ENCODE measurements at places on chromosomes 16 and 17. TPM values are rescaled to one million over a fixed set of nuclear protein-coding genes. Genes with fewer than 3 reads are reported as not detected.

Gene SPSB3
- total RNA-seq, result 86.3 TPM

Gene METTL23
- 35.4 TPM for total RNA-seq

Gene KRT25
- total RNA-seq, result not detected

GRCh38 chr17:69267219-69267618, 38.6 kb upstream of the ABCA10 start:
- no peak overlapping the region for H3K4me3 ChIP-seq
- no peak for DNase-seq
- no peaks in the 10 kb centered on the region for H3K27me3 ChIP-seq
- no peak overlapping the region for H3K27ac ChIP-seq
- H3K4me1 ChIP-seq, result no peaks in the 10 kb centered on the region
- H3K36me3 ChIP-seq, result peaks cover 4% of the 10 kb centered on the region

GRCh38 chr17:68512960-68513474, 787 bp downstream of the PRKAR1A start:
- H3K4me1 ChIP-seq, result peaks cover 17% of the 10 kb centered on the region
- H3K27me3 ChIP-seq, result no peaks in the 10 kb centered on the region
- H3K27ac ChIP-seq, result peak overlapping the region; percentile 98
- DNase-seq, result no peak
- peaks cover 29% of the 10 kb centered on the region for H3K36me3 ChIP-seq

DNA sequence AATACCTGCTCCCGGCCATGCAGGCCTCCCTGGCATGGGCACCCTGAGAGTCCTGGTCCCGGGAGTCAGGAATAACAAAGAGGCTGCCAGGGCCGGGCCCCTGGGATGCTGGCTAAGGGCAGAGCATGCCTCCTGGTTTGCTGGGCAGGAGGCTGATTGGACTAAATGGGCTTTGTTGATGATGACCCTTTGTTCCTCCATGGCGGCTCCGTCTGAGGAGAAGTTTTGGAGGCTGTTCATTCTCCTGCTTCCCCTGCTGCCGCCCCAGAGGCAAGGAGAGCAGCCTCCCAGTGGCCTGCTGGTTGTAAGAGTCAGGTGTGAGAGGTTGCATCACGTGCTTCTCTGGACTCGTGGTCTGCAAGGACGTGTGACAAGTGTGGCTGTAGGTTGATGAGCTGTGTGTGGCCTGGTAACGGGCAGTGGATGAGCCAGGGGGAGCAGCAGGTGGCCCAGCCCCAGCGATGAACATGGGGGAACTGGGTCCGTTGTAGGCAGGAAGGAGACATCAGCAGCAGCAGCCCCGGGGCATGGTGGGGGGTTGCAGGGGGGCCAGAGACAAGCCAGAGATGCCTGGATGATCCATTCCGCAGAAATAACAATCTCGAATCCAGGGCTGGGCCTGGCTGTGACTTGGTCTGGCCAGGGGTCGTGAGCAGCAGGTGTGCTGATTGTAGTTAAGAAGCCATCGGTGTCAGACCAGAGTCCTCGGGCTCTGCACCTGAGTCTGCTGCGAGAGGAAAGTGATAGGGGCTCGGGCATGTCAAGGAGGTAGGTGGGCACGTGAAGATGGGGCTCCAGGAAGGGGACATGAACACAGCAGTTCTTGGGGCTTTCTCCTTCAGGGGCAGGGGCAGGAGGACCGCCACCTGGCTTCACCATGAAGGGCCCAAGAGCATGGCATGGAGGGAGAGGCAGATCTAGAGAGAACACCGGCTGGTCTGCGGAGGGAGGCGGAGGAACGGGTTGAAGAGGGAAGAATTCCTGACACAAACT, 101.4 kb downstream of the TNFRSF13B start:
- H3K4me1 ChIP-seq, result no peaks in the 10 kb centered on the region
- H3K27me3 ChIP-seq, result no peaks in the 10 kb centered on the region
- H3K4me3 ChIP-seq, result no peak overlapping the region
- no peak overlapping the region for H3K27ac ChIP-seq

GRCh38 chr17:34366010-34366409, 3.0 kb upstream of the CCL1 start:
- H3K27ac ChIP-seq, result no peak overlapping the region
- no peak for DNase-seq
- H3K4me3 ChIP-seq, result no peak overlapping the region
- no peaks in the 10 kb centered on the region for H3K36me3 ChIP-seq
- peaks cover 2% of the 10 kb centered on the region for H3K4me1 ChIP-seq

GRCh38 chr17:76146053-76146851, 5.2 kb upstream of the FOXJ1 start:
- no peaks in the 10 kb centered on the region for H3K27me3 ChIP-seq
- no peak for DNase-seq
- peaks cover 2% of the 10 kb centered on the region for H3K36me3 ChIP-seq
- peak overlapping the region; percentile 0 for H3K4me3 ChIP-seq
- peaks cover 70% of the 10 kb centered on the region for H3K4me1 ChIP-seq

DNA sequence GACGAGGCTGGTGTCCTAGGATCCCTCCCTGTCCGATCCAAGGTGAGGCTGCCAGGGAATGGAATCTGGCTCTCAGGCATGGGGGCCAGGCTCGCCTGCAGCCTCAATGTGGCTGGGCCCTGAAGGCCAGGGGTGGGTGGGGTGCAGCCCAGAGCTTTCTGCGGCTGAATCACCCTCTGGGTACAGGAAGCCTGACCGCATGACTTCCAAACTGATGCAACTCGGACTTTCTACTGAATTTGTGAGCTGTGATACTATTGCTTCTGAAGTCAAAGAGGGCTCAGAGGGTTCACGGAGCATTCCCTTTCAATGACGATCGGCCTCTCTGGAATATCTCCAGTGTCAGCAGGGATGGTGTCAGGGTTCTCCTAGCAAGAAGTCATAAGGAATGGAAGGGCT, 123.7 kb downstream of the METRNL start:
- H3K4me1 ChIP-seq, result peaks cover 56% of the 10 kb centered on the region
- no peaks in the 10 kb centered on the region for H3K36me3 ChIP-seq
- no peaks in the 10 kb centered on the region for H3K27me3 ChIP-seq
- DNase-seq, result peak; percentile 64

DNA sequence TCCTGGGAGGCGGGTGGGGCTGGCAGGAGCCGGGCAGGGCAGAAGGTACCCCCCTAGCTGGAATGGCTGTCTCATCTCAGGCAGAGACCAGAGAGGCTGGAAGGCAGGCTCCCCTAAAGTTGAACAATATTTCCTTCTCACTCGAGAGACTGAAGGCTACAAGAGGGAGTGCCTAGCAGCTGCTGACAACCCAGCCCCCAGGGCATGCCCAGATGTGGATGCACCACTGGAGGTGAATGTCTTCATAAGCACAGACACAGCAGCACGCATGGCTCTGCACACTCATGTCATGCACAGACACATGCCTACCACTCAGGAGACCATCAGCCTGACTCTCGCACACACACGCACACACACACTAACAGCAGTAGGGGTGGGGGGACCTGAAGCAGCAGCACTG, 179.0 kb downstream of the CCT6B start:
- no peaks in the 10 kb centered on the region for H3K27me3 ChIP-seq
- H3K4me1 ChIP-seq, result no peaks in the 10 kb centered on the region
- H3K36me3 ChIP-seq, result no peaks in the 10 kb centered on the region
- DNase-seq, result no peak
- H3K27ac ChIP-seq, result no peak overlapping the region
- H3K4me3 ChIP-seq, result no peak overlapping the region

DNA sequence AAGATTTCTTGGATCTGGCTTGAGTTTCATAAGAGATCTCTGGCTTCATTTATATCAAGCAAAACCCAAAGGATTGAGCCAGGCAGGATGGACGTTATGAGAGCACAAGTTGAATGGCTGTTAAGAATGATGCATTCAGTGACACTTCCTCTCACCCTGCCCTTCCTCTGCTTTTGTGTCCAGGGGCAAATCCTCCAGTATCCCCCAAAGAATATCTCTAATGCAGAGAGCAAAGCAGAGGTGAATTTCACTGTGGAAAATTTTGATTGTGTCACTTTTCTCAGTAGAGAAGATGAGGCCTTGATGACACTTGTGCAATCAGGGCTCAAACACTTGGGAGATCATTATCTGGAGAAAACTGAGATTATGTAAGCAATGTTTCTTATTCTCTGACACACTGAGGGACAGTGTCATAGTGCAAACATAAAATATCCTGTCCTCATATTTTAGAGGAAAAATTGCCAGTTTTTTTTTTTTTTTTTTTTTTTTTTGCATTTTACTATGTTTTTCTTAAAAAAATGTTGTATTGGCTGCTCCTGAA, 25.3 kb downstream of the MARCHF10 start:
- H3K4me1 ChIP-seq, result no peaks in the 10 kb centered on the region
- H3K4me3 ChIP-seq, result no peak overlapping the region
- peaks cover 3% of the 10 kb centered on the region for H3K27me3 ChIP-seq

- no peaks in the 10 kb centered on the region for H3K27me3 ChIP-seq
- H3K27ac ChIP-seq, result no peak overlapping the region
- peaks cover 4% of the 10 kb centered on the region for H3K36me3 ChIP-seq
- DNase-seq, result no peak
- no peaks in the 10 kb centered on the region for H3K4me1 ChIP-seq
- no peak overlapping the region for H3K4me3 ChIP-seq
Observed at GRCh38 chr16:8768692-8769091, 28.7 kb downstream of the TMEM186 start.

DNA sequence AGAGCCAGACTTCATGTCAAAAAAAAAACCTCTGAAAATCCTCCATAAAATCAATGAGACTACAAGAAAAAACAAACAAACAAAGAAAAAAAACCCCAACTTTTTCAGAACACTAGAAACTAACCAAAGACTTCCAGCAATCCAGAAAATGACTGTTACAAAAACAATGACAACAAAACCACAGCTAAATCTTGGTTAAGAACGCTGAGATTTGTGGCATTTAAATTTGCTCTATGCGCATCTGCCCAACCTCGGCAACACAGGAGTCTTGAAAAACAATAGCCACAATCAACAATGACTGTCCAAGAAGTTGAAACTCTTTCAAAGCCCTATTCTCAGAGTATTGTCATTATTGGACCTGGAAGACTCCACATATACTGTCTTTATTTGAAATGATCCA, 402.4 kb downstream of the ZFHX3 start:
- H3K36me3 ChIP-seq, result no peaks in the 10 kb centered on the region
- no peak for DNase-seq
- H3K4me1 ChIP-seq, result no peaks in the 10 kb centered on the region

- no peak overlapping the region for H3K4me3 ChIP-seq
- H3K27ac ChIP-seq, result no peak overlapping the region
- no peaks in the 10 kb centered on the region for H3K27me3 ChIP-seq
- no peaks in the 10 kb centered on the region for H3K36me3 ChIP-seq
- DNase-seq, result no peak
- peaks cover 6% of the 10 kb centered on the region for H3K4me1 ChIP-seq
Observed at GRCh38 chr17:3981455-3981854, 17.2 kb upstream of the ATP2A3 start.

DNA sequence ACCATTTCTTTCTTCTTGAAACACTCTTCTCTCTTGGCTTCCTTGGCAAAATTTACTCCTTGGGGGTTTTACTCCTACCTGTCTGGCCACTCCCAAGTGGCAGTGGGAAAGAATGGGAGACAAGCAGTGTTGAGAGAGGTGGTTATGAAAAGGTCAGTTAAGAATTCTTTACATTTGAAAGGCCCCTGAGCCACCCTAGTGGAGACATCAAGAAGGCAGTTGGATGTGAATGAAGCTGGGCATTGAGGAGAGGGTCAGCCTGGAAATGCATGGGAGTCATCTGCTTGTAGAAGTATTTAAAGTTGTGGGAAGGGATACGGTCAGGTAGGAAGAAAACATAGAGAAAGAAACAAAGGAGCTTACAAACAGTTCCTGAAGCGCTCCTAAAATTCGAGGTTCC, 42.3 kb upstream of the CCNF start:
- H3K36me3 ChIP-seq, result no peaks in the 10 kb centered on the region
- H3K27ac ChIP-seq, result no peak overlapping the region
- no peak overlapping the region for H3K4me3 ChIP-seq
- H3K4me1 ChIP-seq, result no peaks in the 10 kb centered on the region

- H3K4me1 ChIP-seq, result no peaks in the 10 kb centered on the region
- no peaks in the 10 kb centered on the region for H3K27me3 ChIP-seq
- no peak overlapping the region for H3K4me3 ChIP-seq
Observed at GRCh38 chr17:40032322-40033320, 17.4 kb downstream of the CSF3 start.

DNA sequence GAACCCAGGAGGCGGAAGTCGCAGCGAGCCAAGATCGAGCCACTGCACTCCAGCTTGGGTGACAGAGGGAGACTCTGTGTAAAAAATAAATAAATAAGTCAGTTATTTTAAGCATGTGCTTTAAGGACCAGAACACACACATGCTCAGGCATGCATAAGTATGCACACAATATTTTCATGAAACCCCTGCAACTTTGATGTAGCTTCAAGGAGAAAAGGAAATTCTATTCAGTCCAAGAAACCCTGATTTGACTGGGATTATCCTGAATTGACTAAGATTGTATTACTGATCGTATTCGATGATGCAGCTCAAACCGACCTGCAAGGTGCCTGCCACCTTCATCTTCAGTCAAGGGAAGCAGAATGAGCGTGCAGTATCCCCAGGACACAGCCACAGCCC, 841 bp downstream of the TEKT5 start:
- DNase-seq, result no peak
- no peak overlapping the region for H3K27ac ChIP-seq
- no peak overlapping the region for H3K4me3 ChIP-seq
- H3K4me1 ChIP-seq, result no peaks in the 10 kb centered on the region

DNA sequence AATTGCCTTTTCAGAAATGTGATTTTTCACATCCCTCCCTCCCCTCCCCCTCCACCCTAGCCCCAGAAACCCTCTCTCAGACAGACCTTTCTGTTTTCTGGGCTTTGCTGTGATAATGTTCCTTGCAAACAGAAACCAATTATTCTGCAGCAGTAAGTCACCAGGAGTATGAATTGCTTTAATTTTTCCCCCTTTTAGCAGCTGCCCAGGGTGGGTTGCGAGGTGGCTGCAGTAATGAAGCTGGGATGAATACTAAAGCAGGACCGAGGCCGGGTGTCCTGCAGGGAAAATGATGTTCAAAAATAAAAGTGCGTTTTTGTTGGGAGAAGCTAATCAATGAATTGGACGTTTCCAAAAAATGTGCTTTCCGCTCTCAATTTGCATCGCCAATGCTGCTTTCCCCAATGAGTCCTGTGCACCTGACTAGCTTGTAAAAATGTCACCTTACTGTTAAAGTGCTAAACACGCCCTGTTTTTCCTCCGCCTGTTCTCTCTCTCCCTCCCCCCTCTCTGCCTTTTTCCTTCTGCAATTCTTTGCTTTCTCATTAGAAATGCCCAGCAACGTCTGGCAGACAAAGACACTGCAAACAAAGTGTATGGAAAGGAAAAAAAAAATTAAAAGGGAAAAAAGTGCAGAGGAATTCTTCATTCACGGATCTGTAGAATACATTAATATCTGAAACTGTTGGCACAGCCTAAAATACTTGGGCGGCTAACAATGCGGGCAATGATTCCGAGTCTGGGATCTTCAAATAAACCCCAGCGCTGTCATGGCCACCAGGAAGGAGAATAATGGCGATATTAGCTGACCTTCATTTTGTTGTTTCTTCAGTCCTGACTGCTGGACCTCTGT, 244.1 kb downstream of the STX8 start:
- no peaks in the 10 kb centered on the region for H3K27me3 ChIP-seq
- no peak for DNase-seq
- no peaks in the 10 kb centered on the region for H3K36me3 ChIP-seq
- H3K27ac ChIP-seq, result no peak overlapping the region
- H3K4me3 ChIP-seq, result no peak overlapping the region

- H3K4me1 ChIP-seq, result no peaks in the 10 kb centered on the region
- no peak overlapping the region for H3K27ac ChIP-seq
- DNase-seq, result no peak
- H3K4me3 ChIP-seq, result no peak overlapping the region
- no peaks in the 10 kb centered on the region for H3K36me3 ChIP-seq
- H3K27me3 ChIP-seq, result no peaks in the 10 kb centered on the region
Observed at GRCh38 chr16:81397879-81398520, 46.6 kb upstream of the CMIP start.

- H3K4me3 ChIP-seq, result no peak overlapping the region
- peaks cover 83% of the 10 kb centered on the region for H3K36me3 ChIP-seq
- DNase-seq, result no peak
- no peaks in the 10 kb centered on the region for H3K4me1 ChIP-seq
- no peak overlapping the region for H3K27ac ChIP-seq
Observed at GRCh38 chr17:42814633-42815399, 9.3 kb downstream of the BECN1 start.

Data from CD4-positive, alpha-beta T cell (primary cell).